ENCODE measurements at places on chromosomes 4 and X.

GRCh38 chrX:43750248-43750676, 94.2 kb downstream of the MAOA start:
- DNase-seq = peak; percentile 3

- no peak for DNase-seq
Measured at GRCh38 chr4:168248176-168248710, 70.3 kb downstream of the DDX60 start.

DNA sequence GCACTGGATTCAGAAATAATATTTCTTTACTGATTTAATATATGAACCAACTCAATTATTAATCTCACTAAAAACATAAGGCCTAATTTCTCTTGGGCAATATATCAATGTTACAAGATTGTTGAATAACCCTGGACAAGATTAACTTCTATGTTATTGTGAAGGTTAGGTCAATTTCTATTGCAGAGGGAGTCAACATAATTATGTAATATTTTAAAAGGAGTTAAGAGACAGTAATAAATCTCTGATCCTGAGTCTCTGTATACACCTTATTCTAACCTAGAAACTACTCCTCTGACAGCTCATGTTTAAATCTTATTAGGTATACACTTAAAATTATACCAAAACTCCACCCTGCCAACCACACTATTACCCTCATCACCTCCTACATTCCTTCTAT, 15.1 kb upstream of the GPRIN3 start:
- DNase-seq = no peak

GRCh38 chr4:40058121-40058520, 1.5 kb downstream of the N4BP2 start:
- DNase-seq = no peak

DNA sequence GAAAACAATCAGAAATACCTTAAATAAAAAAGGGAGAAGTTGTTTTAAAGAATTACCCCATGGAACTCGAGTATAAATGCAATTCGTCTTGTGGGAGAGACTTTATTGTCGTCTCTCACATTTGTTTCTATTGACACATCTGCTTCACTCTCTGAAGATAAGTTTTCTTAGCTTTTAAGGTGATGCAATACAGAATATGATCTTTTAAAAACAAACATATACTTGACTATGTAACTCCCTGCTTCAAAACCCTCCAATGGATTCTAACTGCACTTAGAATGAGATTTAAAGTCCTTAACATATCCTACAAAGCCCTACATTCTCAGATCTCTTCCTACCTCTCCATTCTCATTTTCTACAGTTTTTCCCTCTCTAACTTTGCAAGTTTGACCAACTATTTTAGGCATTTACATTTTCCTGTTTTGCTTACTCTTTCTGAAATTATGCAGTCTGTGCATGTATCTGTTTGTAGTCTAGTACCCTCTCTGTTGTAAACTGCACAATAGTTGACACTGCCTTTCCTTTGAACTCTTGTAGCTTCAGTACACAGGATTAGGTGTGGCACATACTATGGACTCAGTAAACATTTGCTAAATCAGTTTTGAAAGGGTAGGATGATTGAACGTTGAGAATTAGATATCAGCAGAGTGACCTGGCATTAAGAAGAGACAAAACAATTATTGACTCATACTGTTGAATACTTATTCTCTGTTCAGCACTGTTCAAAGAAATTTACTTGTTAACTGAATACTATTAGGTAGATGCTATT, 59.8 kb downstream of the AGTR2 start:
- DNase-seq = no peak

DNA sequence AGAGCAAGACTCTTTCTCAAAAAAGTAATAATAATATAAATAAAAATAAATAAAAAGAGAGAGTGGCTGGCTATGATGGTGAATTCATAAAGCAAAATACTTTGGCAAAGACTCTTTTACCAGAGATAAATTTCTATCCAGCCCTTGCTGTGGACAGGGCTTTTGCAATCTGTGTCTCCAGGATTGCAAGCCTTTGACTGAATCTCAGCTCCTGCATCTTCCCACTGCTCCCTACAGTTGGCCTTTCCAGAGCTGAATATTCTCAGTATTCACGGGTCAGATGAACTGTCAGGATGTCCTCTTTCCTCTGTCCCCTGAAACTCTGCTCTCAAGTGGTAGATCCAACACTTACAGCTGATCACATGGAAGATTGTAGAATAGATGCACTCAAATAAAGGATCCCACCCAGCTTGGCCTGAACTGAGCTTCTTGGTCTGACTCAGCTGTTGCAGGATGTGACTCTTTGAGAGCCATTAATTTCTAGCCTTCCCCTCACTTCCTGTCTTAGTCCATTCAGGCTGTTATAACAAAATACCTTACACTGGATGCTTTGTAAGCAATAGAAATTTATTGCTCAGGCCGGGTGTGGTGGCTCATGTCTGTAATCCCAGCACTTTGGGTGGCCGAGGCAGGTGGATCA, 123.4 kb upstream of the GUCY1A1 start:
- DNase-seq = no peak

DNA sequence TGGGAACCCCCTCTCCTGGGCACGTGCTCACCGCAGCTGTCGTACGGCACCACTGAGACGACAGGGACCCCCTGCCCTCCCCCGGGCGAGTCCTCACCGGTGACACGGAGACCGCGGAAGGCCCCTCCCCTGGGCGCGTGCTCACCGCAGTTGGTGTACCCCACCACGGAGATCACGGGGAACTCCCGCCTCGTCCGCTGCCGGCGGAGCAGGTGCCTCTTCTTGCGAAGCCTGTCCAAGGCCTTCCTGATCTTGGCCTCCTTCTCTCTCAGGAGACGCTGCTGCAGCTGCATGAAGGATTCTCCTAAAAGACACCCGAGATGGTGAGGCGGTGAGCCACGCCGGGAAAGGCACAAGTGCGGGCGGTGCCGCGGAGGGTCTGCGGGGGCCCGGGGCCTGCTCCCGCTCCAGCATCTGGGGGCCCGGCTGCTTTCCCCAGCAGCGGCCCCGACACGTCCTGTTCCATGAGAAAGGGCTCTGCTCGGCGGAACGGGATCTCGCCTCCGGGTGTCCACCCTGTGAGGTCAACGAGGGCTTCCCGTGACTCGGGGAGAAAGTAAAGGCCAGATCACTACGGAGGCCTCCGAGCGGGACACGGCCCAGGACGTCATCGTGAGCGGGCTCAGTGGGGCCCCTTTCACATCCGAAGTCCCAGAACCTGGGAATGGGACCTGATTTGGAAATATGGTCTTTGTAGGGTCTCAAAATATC, 5.8 kb downstream of the GTPBP6 start:
- no peak for DNase-seq

- DNase-seq = no peak
Measured at GRCh38 chr4:90128961-90129495, 1.8 kb downstream of the CCSER1 start.

DNA sequence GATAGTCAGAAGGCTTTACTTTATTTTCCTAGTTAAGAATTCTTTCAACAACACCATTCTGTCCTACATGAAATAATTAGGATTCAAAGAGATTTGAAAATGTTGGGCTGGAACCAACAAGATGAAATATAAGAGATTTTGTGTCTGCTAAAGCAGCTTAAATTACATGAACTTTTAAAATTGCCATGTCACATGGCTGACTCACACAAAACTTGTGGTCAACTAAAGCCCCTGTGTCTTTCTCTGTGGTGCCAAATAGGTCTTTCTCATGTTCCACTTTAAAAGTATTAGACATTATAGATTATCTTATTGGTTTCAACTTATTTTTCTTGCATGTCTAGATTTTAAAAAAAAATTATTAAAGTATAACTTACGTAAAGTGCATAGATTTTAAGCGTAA, 60.8 kb upstream of the FHL1 start:
- no peak for DNase-seq

- no peak for DNase-seq
Measured at GRCh38 chrX:12471061-12471460, 320.2 kb upstream of the PRPS2 start.

- DNase-seq = no peak
Measured at GRCh38 chr4:108203377-108203776, 34.6 kb upstream of the LEF1 start.

DNA sequence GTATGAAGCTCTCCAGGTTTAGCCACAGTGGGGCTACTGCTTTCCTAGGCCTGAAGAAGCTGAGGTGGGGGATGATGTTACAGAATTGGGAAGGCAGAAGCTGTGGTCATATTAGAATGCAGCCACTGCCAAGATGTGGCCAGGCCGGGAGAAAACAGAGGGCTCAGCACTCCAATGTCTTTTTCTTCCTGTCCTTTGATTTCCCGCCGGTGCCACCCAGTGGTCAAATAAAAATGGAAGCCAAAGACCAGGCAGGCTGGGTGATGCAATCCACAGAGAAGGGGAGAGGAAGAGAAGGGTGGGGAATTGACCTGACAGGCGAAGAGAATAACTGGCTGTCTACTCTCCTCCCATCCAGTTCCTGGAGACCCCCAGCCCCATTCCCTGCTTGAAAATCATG, 94.9 kb upstream of the SHISA3 start:
- no peak for DNase-seq

GRCh38 chrX:135024526-135024925, 2.2 kb upstream of the RTL8B start:
- no peak for DNase-seq

- no peak for DNase-seq
Measured at GRCh38 chr4:18445110-18445509, 423.6 kb upstream of the LCORL start.

DNA sequence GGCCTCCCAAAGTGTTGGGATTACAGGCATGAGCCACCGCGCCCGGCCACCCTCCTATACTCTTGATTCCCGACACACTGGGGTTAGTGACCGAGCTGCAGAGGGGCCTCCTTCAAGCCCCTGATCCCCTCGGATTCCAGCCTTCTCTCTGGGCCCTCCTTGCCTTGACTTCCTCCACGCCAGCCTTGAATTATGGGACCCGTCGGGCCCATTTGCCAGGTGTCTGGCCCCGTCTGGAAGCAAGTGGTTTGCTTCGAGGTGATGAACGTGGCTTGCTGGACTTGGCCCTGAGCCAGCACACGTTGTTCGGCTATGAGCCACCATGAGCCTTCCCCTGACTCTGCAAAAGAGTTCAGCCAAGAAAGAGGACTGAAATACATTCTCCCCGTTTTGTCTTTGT, 37.4 kb upstream of the GRPEL1 start:
- DNase-seq = no peak

GRCh38 chr4:183403486-183403885, 41.0 kb upstream of the CDKN2AIP start:
- no peak for DNase-seq

GRCh38 chrX:37745835-37746217, 34.0 kb upstream of the CYBB start:
- no peak for DNase-seq

DNA sequence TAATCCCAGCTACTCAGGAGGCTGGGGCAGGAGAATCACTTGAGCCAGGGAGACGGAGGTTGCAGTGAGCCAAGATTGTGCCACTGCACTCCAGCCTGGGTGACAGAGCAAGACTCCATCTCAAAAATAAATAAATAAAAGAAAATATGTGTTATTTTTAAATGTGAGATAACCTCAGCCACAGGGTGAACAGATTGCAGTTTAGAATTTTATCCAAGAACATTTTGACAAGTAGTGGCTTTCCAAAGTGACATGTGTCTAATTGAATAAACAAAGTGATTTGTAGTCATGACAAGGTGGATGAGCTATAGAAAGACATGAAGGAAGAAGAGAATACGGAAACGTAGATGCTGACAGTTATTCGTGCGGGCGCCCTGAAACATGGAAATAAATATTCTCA, 176.1 kb downstream of the DCTD start:
- no peak for DNase-seq

Data from NCI-H1048 (cell line).